ENCODE measurements at places on chromosomes 11 and 22.

- no peak for DNase-seq
These were observed 3.2 kb upstream of the SYT13 start for GRCh38 chr11:45289369-45289768.

DNA sequence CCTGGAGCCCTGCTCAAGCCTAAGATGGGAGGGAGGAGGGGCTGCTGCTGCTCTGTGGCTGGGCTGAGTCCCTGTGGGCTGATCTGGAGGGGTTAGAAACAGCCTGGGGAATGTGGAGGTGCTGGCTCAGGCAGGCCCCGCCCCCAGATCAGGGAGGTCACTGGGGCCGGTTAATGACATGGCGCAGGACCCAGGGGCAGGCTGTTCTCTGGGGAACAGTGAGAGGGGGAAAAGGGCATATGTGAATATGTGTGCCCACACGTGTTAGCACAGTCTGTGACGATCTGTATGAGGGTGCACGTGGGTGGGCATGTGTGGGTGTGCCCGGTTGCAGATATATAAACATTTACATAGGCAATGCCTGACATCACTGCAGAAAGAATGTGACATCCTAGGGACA lies 143.5 kb downstream of the MIAT start:
- DNase-seq = no peak

- DNase-seq = no peak
These were observed 21.2 kb downstream of the CSF2RB start for GRCh38 chr22:36934418-36935312.

GRCh38 chr11:11318461-11318860 lies 34.6 kb downstream of the CSNK2A3 start:
- no peak for DNase-seq

DNA sequence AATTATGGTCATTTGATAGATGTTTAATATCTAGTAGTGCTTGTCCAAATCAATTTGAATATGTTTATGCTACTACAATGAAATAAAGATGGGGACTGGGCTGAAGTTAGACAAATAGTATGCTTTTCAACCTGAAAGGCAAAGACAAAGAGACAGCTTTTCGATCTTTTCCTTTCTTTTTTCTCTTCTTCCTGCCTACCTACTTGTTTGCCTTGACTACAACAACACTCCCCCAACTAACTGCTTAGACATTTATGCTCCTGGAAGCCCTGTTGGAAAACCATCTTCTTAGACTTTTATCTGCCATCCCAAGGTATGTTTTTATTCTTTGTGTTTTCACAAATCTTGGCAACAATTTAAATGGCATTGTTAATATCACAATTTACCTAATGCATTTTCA lies 374.4 kb upstream of the DDI1 start:
- no peak for DNase-seq

DNA sequence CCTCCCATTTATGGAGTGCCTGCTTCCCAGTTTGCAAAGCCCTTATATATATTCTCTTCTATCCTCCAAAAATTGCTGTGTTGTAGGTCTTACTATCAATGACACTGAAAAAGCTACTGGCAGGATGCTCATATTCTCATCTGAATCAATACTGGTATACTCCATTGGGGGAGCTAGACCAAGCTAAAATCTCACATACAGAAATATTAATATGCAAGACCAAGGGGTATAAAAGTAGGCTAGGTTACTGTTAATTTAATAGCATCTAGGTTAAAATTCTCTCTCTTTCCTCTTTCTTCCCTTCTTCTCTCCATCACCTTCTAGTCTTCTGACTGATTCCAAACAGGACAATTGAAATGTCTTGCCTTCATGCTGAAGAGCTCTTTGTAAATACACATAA lies 17.1 kb upstream of the BDNF start:
- no peak for DNase-seq

DNA sequence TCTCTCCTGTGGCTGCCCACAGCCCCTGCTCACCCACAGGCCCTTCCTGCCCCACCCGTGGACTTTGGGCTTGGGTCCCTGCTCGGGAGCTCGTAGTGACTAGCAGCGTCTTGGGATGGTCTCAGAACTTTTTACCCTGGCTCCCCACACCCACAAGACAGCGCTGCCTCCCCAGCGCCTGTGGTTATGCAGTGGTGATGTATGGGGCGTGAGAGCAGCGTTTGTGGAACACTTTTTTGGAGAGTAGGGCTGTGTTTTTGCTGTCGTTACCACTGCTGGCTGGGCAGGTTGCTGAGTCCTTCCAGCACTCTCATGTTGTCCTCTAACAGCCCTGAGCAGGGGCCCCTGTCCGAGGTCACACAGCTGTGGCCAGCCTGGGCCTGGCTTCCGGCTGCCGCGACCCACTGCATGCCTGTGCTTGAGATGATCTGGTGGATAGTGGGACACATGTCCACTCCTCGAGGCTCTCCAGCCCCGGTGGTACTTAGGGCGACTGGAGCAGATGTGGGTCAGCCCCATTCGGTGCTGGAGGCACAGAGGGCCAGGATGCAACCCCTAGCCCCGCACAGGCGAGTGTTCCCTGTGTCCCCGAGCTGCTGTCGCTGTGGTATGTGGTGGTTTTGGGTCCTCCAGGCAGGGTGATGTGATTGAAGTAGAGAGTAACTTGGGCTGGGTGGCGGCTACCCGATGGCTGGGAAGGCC lies 7.1 kb upstream of the GRAMD4 start:
- no peak for DNase-seq

- no peak for DNase-seq
These were observed 19.3 kb upstream of the GNB1L start for GRCh38 chr22:19873960-19874306.

Data from GM18507 (cell line).